T-helper 22 cell (primary cell): ENCODE measurements at places on chromosomes 16 and 17.

DNA sequence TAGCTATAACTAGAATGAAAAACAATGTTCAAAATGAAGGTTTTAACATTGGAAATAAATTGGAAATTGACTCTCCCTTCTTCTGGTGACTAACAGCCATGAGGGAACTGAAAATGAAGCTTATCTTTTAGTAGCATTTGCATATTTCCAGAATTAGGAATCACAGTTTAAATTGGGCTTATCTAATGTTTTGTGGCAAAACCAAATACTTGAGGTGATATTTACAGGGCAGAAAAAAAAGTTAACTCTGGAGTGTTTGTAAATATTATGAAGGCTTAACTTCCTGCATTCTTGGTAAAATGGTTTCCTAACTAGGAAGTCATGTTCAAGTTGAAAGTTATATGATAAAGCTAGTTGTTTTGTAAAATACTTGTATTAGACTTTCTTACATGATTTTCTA lies 96.4 kb upstream of the SOX9 start:
- DNase-seq = no peak

- no peak for DNase-seq
Observed at GRCh38 chr16:28526201-28527099, 12.3 kb downstream of the NUPR1 start.

GRCh38 chr16:30637944-30638343 lies 12.8 kb upstream of the PRR14 start:
- no peak for DNase-seq

GRCh38 chr16:65665586-65665985 lies 543.7 kb upstream of the CDH11 start:
- DNase-seq = no peak

- no peak for DNase-seq
Observed at GRCh38 chr16:56357241-56357764, 68.0 kb downstream of the AMFR start.

DNA sequence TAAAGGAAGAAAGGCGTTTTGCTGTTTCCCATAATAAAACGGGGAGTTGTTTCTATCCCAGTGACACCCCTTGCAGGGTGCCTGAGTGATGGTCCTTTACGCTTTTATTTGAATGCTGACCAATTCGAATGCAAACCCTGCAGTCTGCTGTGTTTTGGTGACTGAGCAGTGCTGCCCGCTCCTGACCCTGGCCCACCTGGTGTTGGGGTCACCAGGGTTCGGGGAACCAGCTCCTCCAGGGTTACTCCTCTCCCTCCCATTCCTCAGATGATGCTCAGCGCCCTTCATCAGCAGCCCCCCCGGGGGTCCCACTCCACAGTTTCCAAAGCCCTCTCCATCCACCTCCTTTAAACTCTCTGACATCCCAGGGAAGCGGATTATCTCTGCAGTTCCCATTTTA lies 6.0 kb downstream of the CA4 start:
- DNase-seq = no peak

DNA sequence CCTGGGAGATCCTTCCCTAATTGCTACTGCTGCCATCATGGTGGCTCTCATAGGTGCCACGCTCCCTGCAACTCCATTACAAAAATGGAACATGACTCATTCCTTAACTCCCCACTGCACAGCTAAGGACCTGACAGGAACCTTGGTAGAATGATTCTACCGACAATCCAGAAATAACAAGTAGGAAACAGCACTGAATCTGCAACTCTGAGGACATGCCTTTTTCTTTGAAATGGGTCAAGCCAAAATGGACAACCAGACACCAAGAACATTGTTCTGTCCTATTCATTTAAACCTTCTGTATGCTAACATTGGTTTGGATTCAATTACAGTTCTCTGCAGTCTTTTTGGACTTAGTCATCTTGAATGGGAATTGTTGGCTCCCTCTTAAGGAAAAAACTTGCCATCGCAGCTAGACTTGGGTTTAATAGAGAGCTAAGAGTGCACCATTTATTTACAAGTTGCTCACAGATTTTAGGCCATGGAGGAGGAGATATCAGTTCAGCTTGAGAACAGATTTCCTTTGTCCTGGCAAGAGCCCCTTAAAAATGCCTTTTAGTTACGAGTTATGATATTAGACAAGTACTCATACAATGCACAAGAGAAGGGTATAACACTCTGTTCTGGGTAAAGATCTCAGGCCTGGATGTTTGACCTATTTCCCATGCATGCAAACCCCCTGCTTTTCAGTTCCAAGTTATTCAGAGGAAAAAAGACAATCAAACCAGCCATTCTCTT lies 20.9 kb upstream of the NSRP1 start:
- no peak for DNase-seq

GRCh38 chr16:64780445-64780844 lies 341.4 kb downstream of the CDH11 start:
- DNase-seq = no peak

GRCh38 chr17:80419255-80419654 lies 4.3 kb downstream of the ENDOV start:
- no peak for DNase-seq

DNA sequence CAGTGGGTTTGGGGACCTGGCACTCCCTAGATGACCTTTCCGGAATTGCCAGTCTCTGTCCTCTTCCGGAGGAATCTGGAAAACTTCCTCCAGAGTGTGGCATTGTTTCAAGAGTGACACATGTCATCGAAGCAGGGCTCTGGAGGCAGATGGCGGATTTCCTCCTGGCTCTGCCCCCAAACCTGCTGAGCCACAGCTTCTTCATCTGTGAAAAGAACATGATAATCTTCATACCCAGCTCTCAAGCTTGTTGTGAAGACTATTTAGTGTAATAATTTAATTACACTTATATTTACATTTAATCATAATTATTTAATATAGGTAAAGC lies 19.7 kb upstream of the TEX2 start:
- no peak for DNase-seq

DNA sequence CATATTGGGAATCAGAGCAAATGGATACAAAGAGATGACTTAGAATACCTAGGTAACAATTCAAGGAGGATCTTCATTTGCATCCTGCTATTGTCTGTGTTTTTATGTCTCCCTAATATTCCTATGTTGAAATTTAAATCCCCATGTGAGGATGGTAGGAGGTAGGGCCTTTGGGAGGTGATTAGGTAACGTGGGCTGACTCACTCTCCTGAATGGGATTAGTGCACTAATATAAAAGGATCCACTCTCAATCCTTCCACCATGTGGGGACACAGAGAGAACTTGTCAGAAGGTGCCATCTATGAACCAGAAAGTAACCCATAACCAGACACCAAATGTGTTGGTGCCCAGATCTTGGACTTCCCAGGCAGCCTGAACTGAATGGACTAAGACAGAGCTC lies 83.4 kb downstream of the CDH8 start:
- DNase-seq = no peak

- DNase-seq = no peak
Observed at GRCh38 chr16:3965306-3965705, 84.8 kb upstream of the CREBBP start.

DNA sequence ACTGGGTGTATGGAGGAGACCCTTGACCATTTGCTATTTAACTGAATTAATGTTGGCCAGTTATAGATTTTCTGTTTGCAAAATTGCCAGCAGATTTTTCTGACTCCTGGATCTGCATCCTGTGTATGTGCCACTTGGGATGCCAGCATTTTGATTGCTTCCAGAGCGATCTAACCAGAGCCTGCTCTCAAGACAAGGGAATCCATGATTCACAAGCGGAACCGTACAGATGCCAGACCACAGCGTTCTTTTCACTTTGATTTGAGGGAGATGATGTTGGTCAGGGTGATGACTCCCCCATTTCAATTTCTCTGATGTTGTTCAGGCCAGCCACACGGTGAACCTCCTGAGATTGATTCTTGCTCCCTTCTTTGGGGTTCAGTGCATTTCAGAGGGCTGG lies 228.7 kb downstream of the CDH13 start:
- DNase-seq = no peak

DNA sequence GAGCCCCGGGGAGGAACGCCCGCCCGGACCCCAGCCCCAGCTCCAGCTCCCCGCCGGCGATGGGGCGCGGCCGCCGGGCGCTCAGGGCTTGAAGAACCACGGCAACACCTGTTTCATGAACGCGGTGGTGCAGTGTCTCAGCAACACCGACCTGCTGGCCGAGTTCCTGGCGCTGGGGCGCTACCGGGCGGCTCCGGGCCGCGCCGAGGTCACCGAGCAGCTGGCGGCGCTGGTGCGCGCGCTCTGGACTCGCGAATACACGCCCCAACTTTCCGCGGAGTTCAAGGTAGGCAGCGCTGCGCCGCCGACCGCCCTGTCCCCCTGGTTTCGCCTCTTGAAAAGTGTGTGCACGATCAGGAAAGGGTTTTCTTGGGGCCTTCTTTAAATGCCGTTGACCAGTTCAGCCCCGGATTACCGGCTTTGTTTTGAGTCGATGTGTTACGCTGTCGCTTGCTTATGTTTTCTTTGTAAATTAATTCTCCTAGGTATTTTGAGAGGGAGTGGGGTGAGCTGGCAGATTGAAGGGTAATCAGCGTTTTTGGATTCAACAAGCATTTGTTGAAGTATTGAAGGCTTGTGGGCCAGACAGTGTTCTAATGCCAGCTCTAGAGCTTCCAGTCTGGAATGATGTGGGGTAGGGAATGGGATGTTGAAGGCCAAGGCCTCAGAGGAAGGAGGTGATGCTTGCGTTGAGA lies 681 bp downstream of the USP43 start:
- no peak for DNase-seq

GRCh38 chr16:48963901-48964615 lies 317.6 kb downstream of the CBLN1 start:
- DNase-seq = no peak

GRCh38 chr16:81636298-81636993 lies 142.6 kb upstream of the PLCG2 start:
- DNase-seq = no peak

DNA sequence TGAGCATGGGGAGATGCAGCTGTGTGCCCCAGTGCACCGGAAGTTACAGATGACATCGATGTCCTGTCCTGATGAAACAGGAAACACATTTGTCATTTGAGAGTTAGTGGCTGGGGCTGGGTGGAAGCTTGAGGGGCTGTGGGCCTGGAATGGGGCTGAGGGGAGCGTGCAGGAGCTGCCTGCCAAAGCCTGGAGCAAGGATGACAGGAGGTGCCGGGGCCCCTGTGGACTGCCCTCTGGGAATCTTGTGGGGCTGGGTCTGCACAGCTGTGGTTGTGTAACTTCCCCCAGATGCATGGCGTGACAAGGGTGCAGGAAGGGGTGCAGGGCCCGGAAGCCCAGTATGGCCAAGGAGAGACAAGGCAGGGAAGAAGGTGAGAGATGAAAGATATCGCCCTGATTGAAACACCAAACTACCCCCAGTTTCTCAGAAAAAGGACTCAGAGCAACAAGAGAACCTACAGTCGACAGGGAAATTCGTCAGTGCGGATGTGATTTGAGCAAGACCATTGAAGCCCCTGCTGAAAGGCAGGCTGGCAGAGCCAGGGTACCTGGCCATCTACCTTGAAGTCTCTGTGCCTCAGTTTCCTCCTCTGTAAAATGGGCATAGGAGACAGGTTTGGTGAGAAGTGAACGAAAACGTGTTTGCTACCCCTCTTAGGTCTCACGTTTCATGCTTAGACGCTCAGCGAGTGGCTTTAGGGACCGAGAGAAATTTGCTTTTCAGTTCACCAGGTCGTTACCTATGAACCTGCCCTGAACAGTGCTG lies 8.8 kb downstream of the MMP25 start:
- no peak for DNase-seq

DNA sequence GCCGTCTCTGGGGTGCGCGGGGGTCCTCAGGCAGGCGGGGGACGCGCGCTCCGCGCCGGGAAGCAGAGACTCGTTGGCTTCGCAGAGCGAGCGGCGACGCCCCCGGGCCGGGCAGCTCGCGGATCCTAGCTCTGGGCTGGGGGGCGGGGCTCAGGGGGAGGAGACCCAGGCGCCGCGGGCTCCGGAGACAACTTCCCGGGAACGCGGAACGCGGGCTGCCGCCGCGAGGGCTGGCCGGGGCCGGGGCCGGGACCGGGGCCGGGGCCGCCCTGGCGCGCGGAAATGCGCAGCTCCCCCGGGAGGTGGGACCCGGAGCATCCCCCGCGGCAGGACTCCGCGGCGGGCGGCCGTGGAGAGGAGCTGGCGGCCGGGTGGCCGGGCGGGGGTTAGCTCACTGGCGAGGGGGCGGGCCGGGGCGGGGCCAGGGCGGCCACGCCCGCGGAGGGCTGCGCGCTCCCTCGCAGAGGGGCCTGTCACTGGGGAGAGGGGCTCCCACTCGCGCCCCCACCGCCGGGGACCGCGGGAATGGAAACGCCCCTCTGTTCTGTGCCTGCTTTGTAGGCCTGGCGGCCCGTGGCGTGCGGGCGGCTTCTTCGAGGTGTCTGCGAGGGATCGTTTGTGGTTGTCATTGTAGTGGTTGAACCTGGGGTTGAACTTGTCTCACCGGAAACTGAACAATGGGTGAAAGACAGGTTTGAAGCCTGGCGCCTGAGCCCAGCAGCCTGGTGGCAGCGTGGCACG lies at the start of gene GAS7:
Gene GAS7, minus strand, starts transcription at position 98 of the 741 bp plus-strand sequence.
- DNase-seq = no peak

DNA sequence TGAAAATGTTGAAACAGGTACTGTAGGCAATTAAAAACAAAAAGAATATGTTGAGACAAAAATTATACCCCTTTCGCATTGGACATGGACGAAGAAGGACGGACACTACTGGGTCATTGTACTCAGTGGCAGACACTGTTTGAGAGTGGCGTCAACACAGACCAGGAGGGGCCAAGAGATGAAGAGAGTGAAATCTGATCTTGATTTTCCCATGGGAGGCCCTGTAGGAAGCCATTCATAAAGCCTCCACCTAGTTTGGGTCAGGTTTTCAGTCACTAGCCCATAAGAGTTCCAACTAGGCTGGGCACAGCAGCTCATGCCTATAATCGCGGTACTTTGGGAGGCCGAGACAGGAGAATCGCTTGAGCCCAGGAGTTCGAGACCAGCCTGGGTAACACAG lies 23.6 kb upstream of the SMURF2 start:
- DNase-seq = no peak

DNA sequence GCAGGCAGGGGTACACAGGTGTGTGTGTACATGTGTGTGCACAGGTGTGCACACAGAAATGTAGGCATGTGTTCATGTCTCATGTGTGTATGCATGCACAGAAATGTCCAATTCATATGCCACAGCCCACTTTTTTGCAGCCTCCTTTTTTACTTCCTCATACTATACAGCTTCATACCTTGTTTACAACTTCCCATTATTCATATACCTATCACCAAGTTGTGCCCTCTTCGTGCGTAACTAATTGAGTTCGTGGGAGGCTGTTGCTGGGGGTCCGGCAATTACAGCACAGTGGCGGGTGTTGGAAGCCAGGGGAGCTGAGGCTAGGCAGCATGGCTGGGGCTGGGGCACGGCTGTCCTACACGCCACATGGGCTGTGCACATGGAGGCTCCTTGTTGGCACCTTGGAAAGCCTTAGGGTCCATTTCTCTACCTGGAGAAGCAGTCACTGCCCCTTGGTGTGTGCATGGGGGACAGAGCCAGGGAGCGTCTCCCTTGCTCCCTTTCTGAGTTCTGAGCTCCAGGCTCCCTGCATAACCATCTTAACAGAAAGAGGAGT lies 266.7 kb downstream of the ENGASE start:
- no peak for DNase-seq

DNA sequence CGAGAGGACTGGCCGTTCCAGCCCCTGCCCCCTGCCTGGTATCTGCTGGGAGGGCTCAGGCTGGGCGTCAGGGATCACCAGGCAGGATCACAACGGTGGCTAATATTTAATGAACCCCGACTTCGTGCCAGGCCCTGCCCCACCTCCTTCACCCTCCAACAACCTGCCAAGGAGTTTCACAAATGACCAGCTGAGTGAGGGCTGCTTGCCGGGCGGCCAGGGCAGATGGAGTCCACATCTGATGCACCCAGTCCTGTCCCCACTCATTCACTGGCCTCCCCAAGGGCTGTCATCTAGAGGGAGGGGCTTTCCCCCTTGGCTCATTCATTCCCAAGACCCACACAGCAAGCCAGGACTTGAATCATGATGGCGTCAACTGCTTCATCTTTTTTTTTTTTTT lies 17.5 kb downstream of the UBALD1 start:
- no peak for DNase-seq
